Lower leg skin (tissue), 4 donors: ENCODE measurements at places on chromosomes 7 and 10. TPM values are rescaled to one million over a fixed set of nuclear protein-coding genes. Genes with fewer than 3 reads are reported as not detected.

GRCh38 chr10:100338434-100339036, 8.5 kb upstream of the SCD start:
- DNase-seq, result peak; percentile 95

DNA sequence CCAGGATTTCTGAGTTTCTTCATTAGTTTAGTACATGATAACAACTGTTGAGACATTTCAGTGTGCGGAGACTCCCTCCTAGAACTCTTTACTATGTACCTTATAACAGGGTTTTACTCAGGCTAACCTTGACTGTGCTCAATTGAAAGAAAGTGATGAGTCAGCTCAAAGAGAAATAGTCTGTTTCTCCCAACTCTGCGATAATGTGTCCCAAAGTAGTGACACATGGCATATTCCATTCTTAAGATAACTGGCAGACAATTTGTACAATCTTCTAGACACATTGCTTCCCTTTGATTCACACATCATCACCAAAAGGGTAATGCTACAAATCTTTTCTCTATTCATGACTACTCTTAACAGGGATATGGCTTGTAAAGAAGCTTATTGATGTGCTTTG, 645.2 kb downstream of the AUTS2 start:
- no peak for DNase-seq

GRCh38 chr7:92835261-92835850, 1.0 kb downstream of the CDK6 start:
- peak; percentile 60 for DNase-seq

- no peak for DNase-seq
Observed at GRCh38 chr7:12630513-12630819, 57.0 kb upstream of the ARL4A start.

DNA sequence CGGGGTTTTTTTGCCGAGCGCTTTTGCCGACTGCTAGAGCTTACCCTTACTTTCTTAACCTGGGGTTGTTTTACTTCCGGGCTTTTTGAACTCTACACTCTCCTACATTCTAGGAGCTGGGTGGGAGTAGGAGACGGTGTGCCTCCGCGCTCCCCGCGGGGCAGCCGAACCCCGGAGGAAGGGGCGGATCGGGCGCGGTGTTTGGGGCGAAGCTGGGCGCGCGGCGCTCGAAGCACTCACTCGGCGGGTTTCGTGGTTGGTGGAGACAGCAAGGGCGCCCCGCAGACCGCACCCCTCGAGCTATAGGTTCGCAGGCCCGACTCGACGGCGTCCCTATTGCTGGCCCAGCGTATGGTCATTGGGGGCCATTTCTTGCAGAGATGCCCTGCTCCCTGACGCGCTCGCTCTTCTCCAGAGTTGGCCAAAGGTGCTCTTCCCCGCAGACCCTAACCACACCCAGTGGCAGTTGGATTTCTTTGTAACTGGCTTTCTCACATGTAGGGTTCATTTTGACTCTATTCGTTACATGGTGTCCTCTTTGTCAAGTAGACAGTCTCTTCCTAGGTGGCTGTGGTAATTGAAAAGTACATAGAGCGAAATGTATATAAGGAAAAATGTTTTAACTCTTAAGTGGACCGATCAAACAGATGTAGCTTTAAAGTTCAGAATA, 364 bp downstream of the ZNF518A start:
- peak; percentile 91 for DNase-seq

GRCh38 chr7:84801396-84801795, 385.5 kb downstream of the SEMA3D start:
- no peak for DNase-seq

DNA sequence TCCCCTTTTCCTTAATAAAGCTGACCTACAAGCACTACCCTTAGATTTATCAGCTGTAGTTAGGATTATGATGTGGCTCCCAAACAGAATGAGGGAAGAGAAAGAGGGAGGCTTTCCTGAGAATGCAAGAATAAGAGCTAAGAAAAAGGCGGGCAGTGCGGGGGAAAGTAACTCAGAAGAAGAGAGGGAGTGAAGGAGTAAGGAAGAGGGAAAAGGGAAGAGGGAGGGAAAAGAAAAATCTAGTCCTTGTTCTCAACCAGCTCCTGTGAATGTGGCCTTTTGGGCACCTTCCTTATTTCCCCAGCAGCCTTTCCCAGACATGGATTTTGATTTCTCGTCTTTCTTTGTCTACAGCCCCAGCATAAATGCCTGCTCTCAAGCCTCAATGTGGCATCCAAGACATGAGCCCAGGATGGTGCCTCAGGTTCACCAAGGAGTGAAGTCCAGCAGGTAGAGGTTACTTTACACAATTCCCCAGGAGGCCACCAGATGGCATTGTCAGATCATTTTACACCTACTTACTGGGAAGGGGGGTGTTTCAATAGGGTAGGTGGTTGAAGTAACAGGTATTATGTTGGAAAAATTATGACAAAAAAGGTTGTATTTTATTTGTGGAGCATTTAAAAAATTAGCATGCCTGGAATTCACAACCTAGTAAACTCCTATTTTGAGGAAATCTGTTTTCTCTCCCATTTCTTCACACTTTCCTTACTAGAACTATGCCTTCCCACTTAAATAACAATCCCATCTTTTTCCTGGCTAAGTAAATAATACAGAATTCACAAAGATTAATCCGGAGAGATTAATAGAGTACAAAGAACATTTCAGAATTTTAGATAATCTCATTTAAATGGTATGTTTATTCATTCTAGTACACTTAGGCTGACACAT, 106.5 kb downstream of the HTR7 start:
- peak; percentile 31 for DNase-seq

GRCh38 chr10:132121511-132121830, 55.7 kb downstream of the JAKMIP3 start:
- no peak for DNase-seq

PIK3CG gene
- total RNA-seq, result 2.1 TPM

UCMA gene
- not detected for total RNA-seq

SYT15 gene
- total RNA-seq, result 1.4 TPM
